Muscle of leg (tissue), 16 donors: ENCODE measurements at places on chromosomes 1 and 21. TPM values are rescaled to one million over a fixed set of nuclear protein-coding genes. Genes with fewer than 3 reads are reported as not detected.

DNA sequence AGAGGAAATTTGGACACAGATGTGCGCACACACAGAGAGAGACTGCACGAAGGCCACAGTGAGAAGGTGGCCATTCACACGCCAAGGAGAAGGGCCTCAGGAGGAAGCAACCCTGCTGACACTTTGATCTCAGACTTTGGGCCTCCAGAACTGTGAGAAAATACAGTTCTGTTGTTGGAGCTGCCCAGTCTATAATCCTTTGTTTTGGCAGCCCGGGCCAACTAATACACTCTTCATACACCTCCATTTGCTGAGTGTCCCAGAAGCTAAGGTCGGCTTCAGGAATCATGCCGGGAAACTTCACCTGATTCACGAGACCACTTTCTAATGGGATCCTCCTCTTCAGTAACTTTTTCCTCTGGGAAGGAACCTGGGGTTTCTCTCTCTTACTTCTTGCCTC is 23.2 kb downstream of the HUNK start:
- DNase-seq, result no peak

RBM11 gene
- 0.13 TPM for total RNA-seq

DNA sequence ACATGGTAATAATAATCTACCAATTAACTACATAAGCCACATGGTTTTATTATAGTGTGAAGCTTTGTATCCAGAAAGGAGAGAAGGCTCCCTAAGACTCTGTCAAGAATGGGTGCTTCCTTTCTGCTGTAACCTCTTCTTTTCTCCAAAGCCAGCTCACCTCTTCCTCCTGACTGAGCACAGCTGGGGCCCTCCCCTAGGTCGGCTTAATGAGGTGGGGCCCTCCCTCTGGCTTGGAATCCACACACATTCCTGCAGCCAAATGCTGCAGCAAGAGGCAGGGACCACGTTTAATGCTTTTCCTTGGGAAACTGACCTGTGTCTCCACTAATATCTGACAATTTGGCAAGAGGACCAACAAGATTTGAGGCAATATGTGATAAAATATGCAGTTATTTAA is 94.8 kb downstream of the DSCAM start:
- DNase-seq, result no peak

GRCh38 chr1:87204441-87204840 is 124.2 kb upstream of the LMO4 start:
- no peak for DNase-seq

NCMAP gene
- total RNA-seq, result 0.18 TPM

DNA sequence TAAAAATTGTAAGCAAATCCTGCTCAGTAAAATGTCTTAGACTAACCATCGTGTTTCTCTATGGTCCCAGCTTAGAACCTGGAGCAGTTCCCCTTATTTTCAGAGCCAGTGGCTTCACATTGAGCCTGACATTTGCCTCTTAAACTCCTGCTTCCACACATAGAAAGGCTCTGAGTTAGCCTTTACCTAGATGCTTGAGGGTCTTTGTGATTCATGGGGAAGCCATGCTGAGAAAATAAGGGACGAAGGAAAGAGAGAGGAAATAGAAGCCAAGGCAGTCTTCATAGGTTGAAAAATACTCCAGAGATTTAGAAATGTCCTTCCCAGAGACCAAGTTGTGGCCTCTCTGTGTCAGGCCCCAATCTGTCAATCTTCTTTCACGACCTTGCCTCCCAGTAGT is 16.1 kb upstream of the RBBP5 start:
- DNase-seq, result no peak

PRAMEF4 gene
- not detected for total RNA-seq

DNA sequence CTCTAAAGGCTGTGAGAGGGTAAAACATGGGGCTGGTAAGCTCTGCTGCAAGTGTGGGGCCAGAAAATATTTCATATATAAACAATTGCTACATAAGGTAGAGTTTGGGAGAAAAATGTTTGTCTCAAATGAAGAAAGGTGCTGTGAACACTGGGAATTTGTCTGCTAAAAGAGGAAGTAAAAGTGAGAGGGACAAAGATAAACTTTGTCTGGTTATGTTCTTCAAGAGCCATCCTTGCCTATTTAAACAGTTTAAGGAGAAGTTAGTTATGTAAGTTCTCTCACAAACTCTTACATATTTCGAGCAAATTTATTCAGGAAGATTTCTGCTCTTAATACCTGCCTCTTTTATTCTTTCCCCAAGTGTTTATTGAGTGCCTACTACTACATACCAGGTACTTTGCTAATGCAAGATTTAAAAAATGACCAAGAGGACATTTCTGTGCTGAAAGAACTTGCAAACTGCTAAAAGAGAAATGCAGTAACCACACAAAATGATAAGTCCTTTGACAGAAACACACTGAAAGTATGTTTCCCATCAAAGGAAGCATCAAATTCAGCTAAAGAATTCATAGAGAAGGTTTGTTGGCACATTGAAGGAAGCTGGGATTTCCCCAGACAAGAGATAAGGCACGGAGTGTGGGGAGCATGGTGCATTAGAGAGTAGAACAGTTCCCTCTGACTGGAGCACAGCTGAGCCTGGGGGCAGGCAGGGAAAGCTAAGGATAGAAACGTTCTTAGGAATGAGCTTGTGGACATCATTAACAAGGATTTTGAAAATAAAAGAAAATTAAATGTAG is 549.1 kb downstream of the PTBP2 start:
- DNase-seq, result no peak

DNA sequence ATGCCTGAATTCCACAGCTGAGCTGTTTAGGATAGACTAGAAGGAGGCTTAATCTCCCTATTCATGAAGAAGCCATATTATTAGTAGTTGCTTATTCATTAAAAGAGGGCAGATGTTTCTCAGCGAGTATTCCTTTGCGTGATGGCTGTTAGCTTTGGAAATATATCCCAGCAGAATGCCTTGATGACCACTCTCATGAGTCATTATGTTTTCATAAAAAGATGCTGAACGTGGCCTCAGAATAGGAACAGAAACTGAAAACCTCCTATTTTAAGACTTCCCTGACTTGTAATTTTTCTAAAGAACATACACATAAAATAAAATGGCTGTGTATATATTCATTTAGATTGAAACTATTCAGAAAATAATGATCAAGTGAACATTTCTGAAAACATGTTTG is 9.6 kb upstream of the PLA2G4A start:
- peak; percentile 47 for DNase-seq

DNA sequence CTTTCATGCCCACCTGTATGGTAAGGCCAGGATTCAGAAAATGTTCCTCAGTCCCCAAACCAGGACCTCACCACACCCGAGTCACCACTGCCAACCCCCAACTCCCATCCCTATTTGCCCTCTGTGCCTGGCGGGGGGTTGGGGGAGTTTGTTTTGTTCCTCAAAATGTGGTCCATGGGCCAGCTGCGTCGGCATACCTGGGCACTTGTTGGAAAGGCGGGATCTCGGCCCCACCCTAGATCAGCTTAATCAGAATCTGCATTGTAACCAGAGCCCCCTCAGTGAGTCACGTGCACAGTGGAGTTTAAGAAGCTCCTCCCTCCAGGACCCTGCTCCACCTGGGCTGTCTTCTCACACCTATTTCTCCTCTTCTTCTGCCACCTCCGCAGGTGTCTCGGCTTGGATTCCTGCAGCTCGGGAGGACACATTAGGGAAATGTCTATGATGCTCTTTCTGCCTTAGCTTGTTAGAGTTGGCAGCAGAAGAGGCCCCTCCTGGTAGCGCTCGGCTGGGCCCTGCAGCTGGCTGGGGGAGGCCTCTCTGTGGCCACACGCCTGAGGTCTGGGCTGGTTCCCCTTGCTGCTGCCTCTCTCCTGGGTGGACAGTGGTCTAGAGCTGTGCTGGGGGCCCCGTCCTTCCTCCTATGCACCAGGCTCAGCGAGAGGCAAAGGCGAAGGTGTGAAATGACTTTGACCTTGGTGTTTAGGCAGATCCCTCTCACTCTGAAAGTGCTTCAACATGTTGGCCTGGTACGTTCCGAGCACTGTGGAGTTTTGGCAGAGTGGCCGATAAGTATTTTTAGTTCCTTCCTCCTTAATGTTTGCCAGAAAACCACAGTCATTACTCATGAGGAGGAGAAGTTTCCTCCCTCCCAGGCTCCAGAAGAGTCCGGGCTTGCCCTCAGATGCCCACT is 41.8 kb upstream of the CAMTA1 start:
- peak; percentile 89 for DNase-seq

DNA sequence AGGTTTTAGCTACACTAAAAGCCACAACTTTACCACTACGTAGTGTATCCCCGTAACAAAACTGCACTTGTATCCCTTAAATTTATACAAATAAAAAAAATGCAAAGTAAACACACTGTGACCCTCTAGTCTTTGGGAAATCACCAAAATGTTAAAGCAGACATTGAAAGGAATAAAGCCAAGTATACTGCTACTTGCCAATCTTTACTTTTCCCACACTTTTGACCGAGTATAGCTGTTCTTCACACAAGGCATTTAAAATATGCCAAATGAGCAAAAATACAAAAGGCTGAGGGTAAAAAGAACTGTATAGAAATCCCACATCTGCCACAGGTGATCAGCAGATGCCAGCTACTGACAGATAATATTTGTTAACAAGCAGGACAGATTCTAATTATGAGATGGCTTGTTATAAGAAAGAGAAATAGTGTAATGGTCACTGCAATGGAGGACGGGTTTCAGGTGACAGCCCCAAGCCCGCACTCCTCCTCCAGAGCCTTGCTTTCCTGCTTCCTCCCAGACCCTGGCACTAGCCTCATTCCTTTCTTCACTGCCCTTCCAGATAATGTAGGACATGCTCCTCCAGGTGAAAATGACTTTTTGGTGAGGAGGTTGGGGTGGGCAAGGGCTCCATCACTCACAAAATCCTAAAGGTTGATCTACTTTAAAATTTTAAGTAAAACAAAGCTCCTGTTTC is 18.1 kb downstream of the KCNT2 start:
- peak; percentile 19 for DNase-seq

DNA sequence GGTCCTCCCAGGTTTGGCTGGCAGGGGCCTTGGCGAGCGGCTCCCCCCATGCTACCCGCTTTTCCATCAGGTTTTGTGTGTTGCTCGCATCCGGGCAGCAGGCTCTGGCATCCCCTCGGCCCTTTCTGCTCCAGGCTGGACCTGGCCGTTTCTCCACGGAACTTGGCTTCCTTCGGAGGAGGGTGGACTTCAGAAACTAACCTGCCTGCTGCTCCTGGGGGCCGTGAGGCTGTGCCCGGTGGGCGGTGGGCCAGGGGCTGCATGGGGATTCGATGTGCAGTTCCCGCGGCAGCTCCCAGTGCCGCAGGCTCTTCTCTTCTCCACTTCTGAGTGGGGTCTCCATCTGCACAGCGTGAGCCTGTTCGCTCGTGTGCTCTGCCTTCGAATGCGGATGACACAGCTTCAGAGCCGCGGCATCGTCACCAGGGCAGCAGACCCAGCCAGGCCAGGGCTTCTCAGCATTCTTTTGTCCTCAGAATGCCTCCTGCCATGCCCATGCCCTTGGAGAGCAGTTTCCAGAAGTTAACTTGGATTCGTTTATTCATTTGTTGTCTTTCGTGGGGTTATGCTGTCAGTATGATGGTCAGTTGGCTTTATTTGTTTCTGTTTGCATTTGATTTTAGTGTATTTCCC is 36.4 kb downstream of the PRKCZ start:
- no peak for DNase-seq

LCE1C gene
- not detected for total RNA-seq

DNA sequence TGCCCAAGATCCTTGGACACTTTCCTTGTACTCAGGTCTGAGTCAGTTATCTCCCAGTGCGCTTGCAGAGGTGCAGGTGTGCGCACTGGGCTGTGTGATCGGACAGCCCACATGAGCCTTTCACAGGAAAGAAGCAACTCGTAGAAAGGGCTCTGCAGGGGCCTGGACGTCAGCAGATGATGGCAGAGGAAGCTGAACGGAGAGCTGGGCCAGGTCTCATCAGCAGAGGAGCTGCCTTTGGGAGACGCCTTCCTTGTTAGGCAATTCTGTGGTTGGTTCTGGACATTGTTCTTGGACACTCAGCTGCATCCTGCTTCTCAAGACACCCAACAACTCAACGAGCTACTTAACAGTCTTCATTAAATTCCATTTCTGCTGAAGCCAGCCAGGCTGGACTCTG is 7.5 kb upstream of the PROK1 start:
- no peak for DNase-seq

PCSK9 gene
- 3.1 TPM for total RNA-seq

GRCh38 chr1:117146072-117146471 is 24.5 kb upstream of the TRIM45 start:
- no peak for DNase-seq

DNA sequence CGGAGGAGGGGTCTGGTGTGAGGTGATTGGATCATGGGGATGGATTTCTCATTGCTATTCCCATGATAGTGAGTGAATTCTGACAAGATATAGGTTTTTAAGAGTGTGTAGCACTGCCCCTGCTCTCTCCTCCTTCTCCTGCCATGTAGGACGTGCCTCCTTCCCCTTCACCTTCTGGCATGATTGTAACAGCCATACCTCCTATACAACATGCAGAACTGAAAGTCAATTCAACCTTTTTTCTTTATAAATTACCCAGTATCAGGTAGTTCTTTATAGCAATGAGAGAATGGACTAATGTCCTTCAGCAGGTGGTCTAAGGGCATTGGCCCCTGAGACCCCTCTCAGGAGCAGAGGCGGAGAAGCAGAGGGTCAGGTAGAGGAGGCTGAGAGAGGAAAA is 168.7 kb upstream of the ETV3 start:
- no peak for DNase-seq

DNA sequence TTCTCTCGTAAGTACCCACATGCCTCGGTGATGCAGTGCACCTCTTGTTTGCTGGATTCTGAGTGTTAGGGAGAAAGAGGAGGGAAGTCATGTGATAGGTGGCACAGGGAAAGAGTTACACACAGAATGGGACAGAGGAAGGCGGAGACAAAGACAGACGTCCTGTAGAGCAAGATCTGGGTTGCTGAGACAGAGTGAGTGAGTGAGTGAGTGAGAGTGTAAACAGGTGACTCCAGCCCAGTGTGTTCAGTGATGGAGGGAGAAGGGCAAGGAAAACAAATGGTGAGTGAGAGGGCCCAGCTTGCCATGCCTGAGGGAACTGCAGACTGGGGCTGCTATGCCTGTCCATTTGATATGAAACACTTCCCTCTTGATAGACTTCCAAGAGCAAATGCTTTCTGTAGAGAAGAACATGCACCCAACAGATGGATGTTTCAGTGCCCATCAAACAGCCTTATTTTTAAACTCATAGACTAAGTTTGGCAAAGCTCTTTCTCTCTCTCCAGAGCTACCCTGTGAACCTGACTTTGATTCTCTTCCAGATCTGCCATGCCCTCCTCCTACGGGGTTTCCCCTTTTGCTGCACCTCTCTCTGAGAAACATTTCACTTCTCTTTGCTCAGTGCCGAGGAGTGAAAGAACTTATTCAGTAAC is 209.9 kb upstream of the COA6 start:
- DNase-seq, result no peak
